HCEC 1CT (cell line): ENCODE measurements at places on chromosomes 7 and 10.
A peak's percentile ranks its signal among the peaks of the same experiment; 100 is the strongest.

- DNase-seq = no peak
Measured at GRCh38 chr10:114346176-114347031, 57.9 kb downstream of the AFAP1L2 start.

DNA sequence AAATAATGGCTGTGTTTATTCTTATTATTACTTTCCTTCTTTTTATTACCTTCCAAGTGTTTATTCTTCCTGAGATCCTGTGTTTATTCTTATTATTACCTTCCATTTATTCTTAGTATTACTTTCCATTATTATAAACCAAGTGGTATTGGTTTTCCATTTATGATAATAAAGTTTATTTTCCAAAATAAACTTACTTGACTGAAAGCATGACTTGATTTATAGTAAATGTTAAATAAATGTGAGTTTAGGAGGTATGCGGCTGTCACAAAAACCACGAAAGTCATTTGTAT is 20.2 kb downstream of the WIPF3 start:
- DNase-seq = no peak

- no peak for DNase-seq
Measured at GRCh38 chr10:76563286-76563685, 1074.3 kb downstream of the KCNMA1 start.

DNA sequence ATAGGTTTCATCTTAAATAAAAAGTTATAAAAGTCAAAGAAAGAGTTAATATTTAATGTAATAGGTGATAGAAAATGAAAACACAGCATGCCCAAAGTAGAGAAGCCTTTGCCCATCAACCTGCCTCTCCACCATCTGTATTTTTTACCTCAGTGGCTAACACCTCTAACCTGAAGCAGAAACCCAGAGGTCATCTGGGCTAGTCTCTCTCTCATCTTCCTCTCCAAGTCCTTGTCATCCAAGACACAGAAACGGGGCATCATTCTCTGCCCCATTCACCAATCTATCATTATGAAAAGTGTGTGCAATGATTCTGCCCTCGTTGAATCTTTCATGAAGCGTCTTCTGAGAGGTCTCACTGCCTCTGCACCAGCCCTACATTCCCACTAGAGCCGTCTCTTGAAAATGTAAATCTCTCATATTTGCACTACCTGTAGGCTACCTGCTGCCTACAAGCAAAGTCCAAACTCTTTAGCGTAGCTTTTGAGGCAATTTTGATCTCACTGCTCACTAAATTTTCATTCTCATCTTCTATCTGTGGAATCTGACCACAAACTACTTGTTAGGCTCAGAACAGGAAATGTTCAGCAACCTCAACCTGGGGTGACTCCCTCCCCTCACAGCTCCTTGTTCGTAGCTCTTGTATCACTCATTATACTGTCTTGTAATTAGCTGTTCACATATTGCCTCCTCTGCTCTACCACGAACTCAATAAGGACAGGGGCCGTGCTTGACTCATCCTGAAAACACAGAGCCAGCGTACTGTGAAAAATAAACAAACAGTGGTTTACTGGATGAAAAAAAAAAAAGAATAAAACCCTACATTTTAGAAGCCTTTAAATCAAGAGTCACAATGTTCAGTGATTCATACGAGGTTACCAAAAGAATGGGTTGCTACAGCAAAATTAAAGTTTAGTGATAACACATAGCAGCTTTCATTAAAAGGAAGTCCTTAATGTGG is 83.1 kb downstream of the CTNNA3 start:
- peak; percentile 86 for DNase-seq

DNA sequence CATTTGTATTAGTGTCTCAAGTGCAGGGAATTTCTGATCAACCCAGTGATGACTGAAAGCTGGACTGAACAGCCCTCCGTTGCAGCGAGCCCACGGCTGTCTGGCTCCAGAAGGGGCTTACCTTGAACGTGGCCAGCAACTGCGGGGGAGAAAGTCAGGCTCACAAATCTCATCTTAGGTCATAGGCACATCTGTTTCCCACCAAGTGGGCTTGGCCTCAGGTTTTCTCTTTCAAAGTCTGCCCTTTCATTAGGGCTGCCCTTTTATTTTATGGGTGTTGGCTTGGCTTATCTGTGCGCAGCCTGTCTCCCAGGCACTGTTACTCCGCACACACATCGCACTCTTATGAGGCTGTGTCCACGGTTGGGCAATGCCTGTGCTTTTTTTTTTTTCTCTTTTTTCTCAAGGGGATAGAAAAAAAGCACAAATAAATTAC is 178.0 kb downstream of the JCAD start:
- DNase-seq = no peak

DNA sequence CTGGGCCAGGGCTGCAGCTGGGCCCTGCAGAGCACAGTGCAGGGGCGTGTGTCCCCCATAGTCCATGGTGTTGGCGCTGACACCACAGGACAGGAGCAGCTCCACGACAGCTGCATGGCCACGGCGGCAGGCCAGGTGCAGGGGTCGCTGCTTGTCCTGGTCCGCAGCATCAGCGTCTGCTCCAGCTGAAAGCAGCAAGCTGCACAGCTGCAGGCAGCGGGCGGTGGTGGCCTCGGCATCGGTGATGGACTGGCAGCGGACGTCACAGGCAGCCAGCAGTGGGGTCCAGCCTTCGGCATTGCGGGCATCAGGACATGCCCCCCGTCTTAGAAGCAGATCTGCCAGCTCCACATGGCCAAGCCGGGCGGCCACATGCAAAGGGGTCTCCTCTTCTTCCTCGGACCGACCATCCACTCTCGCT is 6.0 kb downstream of the ASB10 start:
- no peak for DNase-seq

DNA sequence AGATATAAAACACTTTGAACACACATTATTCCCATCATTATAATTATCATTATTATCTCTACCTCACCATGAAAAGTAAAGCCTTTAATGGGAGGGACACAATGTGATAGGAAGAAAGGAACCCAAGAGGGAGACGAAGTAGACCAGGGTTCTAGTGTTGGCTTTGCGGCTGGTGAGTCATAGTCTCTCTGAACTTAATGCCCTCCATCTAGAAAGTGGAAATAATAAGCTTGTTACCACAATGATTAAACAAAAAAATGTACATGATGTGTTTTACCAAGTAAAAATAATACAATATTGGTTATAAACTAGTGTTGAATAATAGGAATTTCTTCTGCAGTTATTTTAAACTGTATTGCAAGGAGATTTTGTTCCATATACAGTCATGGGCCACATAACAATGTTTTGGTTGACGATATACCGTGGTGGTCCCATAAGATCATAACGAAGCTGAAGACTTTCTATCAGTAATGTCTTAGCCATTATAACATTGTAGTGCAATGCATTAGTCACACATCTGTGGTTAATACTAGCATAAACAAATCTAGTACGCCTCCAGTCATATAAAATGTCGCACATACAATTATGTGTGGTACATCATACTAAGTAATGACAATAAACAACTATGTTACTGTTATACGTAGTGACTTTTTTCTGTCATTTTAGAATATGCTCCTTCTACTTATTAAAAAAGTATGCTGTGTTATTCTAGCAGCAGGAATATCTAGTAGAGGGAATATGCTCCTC is 450.6 kb upstream of the SORCS1 start:
- peak; percentile 86 for DNase-seq

DNA sequence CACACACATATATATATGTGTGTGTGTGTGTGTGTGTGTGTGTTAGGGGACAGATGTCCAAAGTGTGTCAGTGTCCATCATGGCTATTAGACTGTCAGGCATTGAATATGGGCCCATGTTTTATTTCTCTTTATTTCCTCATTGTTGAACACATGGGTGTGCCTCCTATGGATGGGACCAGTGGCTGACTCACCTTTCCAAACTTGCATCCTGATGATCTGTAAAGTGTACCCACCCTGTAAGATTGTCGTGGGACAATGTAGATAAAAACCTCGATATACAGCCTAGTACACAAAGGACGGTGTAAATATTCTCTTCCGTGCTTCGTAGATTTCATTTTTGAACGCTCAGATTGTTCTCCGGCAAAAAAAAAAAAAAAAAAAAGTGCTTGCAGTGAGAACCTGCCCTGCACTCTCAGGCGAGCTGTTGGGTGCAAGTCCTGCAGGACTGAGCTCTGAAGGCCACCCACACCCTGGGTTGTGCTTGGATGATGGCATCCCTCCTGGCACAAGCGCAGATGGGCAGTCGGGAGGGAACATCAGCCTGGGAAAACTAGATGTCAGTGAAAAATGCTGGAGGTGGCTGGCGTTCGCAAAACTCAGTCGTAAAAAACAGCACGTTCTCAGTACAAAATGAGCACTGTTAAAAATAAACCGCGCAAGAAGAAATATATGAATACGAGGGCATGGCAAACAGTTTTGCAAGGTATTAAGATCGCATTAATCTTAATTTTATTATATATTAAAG is 166.9 kb downstream of the CUX1 start:
- no peak for DNase-seq

DNA sequence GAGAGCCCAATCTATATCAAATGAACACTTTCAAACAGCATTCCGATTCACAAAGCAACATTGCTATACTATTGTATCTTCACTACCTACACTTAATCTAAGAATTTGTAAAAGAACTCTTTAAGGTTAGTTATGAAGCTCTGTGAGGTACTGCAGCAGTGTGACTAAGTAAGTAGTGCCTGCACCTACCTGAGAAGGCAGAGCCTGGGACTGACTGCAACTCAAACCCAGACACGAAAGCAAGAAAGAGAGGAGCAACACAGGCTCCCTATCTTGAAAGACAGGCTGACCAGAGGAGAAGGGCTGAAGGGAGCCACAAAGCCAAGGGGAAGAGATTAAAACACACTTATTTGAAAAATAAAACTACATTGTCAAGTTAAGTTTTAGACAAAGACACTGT is 160.1 kb downstream of the GLI3 start:
- no peak for DNase-seq

DNA sequence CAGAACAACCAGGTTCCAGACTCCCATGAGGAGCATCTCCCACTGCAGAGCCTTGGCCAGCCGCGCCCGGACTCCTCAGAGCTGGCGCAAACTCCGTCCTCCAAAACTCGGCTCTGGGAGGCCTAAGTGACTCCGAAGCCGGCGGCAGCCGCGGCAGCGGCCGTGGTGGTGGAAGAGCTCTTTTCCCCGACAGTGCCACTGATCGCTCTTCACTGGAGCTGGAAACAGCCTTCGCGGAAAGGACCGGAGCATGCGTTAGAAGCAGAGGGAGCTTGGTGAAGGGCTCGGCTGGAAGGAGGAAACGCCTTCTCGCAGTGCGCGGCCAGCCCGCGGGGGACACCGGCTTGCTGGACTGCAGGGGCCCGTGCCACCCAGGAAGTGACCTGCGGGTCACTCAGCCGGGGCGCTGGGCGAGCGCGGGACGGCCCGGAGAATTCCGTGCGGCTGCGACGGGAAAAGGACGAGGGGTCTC is 5.0 kb upstream of the HOXA13 start:
- DNase-seq = no peak

GRCh38 chr10:132593389-132593788 is 55.8 kb downstream of the INPP5A start:
- no peak for DNase-seq

GRCh38 chr10:36783400-36783799 is 342.0 kb upstream of the ANKRD30A start:
- no peak for DNase-seq

DNA sequence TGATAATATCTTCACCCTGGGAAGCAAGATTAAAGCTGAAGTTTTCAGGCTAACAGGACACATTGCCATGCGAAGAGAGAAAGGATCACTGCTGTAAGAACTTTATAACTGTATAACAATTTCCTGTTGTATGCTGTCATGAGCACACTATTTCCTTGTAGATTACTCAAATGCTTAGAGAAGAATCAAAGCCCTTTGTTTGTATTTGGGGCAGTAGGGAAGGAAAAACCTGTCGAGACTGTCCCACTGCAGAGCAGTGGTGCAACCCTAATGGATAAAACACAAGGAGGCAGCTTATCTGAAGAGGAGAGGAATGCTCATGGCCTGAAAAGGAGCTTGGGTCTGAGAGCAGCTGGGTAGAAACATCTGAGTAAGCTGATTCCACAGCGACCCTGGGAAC is 327.7 kb upstream of the NPSR1 start:
- no peak for DNase-seq

DNA sequence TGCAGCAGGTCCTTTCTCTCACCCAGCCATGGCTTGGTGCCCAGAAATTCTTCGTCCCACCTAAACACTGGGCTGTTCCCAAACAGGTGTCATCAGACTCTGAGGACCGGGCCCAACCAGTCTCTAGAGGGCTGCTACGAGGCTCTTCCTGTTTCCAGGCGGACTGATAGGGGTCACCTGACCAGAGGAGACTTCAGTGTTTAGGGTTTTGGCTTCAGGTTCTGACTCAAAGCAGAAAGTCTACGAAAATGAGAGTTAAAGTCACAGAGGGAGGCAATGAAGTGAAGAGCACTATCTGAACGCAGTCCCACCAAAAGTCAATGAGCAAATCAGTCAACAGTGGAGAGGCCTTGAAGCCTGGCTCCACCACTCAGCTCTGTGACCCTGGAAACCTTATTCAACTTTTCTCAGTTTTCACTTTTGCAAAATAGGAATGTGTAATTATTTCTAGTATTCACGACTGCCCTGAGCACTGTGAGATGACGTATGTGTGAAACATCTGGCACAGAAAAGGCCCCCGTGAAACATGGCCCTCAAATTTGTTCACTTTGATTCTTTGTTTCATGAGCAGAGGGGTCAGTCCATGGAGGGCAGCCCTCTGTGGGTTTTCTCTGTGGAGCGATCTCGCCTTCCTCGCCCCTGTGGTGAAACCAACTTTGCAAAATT is 189.9 kb upstream of the PDE1C start:
- DNase-seq = no peak

GRCh38 chr7:95157381-95157780 is 167.0 kb downstream of the PON1 start:
- DNase-seq = no peak

- DNase-seq = no peak
Measured at GRCh38 chr7:136326045-136326609, 349.0 kb upstream of the MTPN start.

DNA sequence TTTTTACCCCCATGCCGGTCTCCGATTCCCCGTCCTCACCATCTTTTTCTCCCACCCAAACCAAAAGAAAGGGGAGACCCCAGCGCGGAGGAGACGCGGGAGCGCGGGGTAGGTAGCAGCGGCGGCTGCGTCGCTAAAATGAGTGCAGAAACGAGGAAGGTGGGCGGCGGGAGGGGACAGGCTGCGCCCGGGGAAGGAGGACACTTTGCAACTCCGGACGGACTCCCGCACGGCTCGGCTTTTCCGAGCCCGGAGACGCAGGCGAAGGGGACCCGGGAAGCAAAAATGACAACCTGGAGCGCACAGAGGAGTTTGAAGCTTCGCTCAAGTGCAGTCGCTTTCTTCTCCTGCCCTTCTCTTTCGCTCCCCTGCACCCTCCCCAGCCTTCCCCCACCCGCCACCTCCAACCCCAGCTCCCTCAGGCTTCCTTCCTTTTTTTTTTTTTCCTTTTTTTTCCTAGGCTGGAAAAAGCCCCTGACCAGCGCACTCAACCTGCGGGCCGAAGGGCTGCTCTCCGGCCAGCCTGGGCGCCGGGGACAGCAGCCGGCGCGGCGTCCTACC is 453 bp downstream of the SFMBT2 start:
- DNase-seq = peak; percentile 9
